HFFc6 (cell line): ENCODE measurements at places on chromosomes 16 and 17. TPM values are rescaled to one million over a fixed set of nuclear protein-coding genes. Genes with fewer than 3 reads are reported as not detected.
A peak's percentile ranks its signal among the peaks of the same experiment; 100 is the strongest.

DNA sequence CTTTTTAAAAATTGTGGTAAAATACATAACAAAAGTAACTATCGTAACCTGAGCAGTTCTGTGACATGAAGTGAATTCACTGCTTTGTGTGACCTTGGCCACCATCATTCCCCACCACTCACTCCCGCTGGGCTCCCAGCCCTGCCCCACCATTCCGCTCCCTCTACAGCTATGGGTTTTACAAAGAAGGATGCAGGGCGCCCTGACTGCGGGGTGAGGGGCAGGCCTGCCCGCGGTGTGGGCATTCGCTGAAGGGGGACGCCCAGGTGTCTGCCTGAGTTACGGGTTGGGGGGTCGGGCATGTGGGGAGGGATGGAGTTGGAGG is at the start of gene CEMP1:
Gene CEMP1 (minus strand): TSS at position 38 of the 325 bp plus-strand sequence. CDS start 335 bp downstream, outside the sequence.
- H3K4me3 ChIP-seq: peak within 1 kb of the TSS; percentile 89
- peaks cover 6% of the 10 kb centered on the region for H3K36me3 ChIP-seq
- peaks cover 40% of the 10 kb centered on the region for H3K4me1 ChIP-seq
- peak within 1 kb of the TSS; percentile 93 for H3K27ac ChIP-seq
- peaks cover 6% of the 10 kb centered on the region for H3K27me3 ChIP-seq
- DNase-seq: no peak

DNA sequence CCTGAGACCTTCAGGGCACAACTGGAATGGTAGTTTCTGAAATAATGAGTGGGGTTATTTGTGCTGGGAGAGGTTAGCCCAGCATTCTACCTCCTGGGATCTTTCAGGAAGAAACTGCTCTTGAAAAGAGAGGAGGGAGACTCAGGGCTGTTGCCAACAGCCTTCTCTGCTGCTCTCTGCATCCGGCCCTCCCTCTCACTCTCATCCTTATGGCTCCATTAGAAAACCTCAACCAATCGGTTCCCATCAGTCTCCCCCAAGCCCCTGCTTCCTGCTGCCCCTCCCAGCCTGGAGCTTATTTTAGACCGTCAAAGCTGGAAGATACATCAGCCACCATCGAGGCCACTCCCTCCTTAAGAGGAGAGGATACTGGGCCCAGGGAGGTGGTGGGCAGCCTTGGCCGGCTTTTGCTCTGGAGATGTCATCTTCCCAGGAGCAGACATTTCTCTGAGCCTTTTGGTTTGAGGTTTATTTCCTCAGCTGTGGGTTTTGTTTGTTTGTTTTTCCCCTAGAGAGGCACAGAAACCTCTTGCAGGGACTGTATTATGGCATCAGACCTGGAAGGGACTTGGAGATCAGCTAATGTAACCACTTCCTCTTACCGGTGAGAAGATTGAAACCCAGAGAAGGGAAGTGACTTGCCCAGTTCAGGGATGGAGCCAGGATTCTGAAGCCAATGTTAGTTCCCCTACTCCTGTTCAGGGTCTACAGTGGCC is 2.7 kb downstream of the MPRIP start:
- peaks cover 22% of the 10 kb centered on the region for H3K36me3 ChIP-seq
- H3K4me1 ChIP-seq: peaks cover 63% of the 10 kb centered on the region
- peak overlapping the region; percentile 96 for H3K27ac ChIP-seq
- no peaks in the 10 kb centered on the region for H3K27me3 ChIP-seq

GRCh38 chr17:2064980-2065785 is 10.3 kb downstream of the HIC1 start:
- H3K36me3 ChIP-seq: peaks cover 44% of the 10 kb centered on the region
- peaks cover 100% of the 10 kb centered on the region for H3K4me1 ChIP-seq
- H3K4me3 ChIP-seq: peak overlapping the region; percentile 49
- DNase-seq: peak; percentile 72

- DNase-seq: peak; percentile 42
- H3K36me3 ChIP-seq: peaks cover 49% of the 10 kb centered on the region
- peaks cover 44% of the 10 kb centered on the region for H3K27me3 ChIP-seq
- H3K4me1 ChIP-seq: peaks cover 37% of the 10 kb centered on the region
- H3K4me3 ChIP-seq: peak overlapping the region; percentile 94
- H3K27ac ChIP-seq: peak overlapping the region; percentile 90
These were observed 1.6 kb downstream of the NDUFB10 start for GRCh38 chr16:1960665-1961630.

DNA sequence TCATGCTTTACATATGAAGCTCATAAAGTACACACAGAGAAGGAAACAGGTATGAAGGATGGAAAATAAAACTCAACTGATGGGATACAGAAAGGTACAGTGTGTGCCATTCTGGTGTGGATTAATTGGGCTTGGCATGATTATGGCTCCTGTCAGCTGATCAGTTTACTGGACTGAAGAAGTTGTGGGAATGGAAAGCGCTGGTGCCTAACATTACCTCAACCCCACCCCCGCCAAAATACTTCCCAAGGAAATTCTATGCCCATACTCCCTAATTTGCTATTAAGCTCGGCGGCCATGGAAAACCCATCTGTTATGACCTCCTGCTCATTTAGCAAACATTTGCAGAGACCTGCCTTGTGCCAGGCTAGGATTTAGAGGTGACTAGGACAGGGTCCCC is 16.6 kb upstream of the PMFBP1 start:
- H3K36me3 ChIP-seq: peaks cover 16% of the 10 kb centered on the region
- H3K27me3 ChIP-seq: peaks cover 2% of the 10 kb centered on the region; the same call in 1 of the 2 replicates
- peaks cover 18% of the 10 kb centered on the region for H3K4me1 ChIP-seq
- no peak overlapping the region for H3K4me3 ChIP-seq

DNA sequence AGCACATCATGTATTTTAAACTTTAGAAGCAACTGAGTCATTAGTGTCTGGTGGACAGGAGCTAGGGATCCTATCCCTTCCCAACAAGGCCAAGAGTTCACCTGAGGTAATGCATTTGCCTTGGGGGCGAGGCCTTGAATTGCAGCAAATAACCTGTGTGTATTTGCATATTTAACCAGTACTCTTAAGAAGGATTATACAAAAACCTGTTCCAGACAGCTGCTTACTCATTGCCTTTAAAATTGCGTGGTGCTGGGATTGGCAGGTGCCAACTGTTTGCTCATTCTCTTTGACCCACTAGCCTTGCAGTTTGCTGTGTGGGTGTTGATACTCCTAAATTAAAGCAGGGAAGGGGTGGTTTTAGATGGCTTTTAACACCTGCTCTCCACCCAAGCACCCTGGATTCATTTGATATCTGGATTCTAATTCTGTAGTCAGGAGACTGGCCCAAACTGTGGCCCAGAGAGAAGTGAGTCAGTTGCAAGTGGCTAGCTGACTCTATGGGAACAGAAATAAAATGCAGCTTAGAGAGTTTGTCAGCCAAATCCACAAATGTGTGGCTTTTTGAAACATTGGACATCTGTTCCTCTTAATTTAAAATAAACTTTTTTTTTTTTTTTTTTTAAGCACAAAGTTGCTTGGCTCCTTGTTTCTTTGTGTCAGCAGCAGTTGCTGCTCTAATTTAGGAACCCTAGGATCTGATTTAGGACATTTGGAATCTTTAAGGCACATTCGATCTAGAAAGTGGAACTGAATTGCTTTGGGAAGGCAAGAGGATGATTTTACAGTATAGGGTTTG is 46.9 kb downstream of the TUBD1 start:
- H3K27ac ChIP-seq: peak overlapping the region; percentile 99
- peak; percentile 65 for DNase-seq
- H3K4me3 ChIP-seq: peak overlapping the region; percentile 64
- peaks cover 16% of the 10 kb centered on the region for H3K36me3 ChIP-seq
- H3K27me3 ChIP-seq: peaks cover 52% of the 10 kb centered on the region

- H3K27ac ChIP-seq: no peak overlapping the region
- no peaks in the 10 kb centered on the region for H3K27me3 ChIP-seq
- H3K36me3 ChIP-seq: no peaks in the 10 kb centered on the region
- no peak overlapping the region for H3K4me3 ChIP-seq
- peaks cover 15% of the 10 kb centered on the region; the same call in 1 of the 2 replicates for H3K4me1 ChIP-seq
- DNase-seq: no peak
These were observed 493.7 kb upstream of the ERCC4 start for GRCh38 chr16:13426269-13426668.

DNA sequence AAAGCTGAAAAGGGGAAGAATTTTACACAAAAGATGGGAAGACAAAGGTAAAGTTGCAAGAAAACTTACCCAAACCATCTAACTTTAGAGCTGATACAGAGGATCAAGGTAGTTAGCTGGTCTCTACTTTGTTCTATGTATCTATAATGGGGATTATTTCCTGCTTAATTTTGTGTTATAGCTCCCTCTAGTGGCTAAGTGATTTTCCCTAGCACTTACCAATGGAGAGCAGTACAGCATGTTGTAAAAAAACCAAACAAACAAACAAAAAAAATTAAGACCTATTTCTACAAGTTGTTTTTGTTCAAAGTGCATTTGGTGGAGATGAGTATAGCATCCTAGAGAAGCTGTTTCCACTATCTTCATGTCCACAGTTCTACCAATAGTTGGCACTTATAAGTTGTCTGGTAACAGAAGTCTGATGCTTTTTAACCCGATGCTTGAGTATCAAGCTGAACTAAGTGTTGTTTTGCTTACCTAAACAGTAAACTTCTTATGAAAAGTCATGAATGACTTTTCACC is 7.5 kb downstream of the SRSF1 start:
- peak overlapping the region; percentile 73 for H3K27ac ChIP-seq
- peaks cover under 1% of the 10 kb centered on the region for H3K27me3 ChIP-seq
- no peak overlapping the region for H3K4me3 ChIP-seq
- peak; percentile 76 for DNase-seq
- peaks cover 65% of the 10 kb centered on the region for H3K4me1 ChIP-seq
- H3K36me3 ChIP-seq: peaks cover 62% of the 10 kb centered on the region

- no peaks in the 10 kb centered on the region for H3K36me3 ChIP-seq
- peaks cover 4% of the 10 kb centered on the region for H3K27me3 ChIP-seq
- peak; percentile 38 for DNase-seq
- H3K4me1 ChIP-seq: no peaks in the 10 kb centered on the region
These were observed 160.1 kb downstream of the MAP2K4 start for GRCh38 chr17:12180644-12181261.

DNA sequence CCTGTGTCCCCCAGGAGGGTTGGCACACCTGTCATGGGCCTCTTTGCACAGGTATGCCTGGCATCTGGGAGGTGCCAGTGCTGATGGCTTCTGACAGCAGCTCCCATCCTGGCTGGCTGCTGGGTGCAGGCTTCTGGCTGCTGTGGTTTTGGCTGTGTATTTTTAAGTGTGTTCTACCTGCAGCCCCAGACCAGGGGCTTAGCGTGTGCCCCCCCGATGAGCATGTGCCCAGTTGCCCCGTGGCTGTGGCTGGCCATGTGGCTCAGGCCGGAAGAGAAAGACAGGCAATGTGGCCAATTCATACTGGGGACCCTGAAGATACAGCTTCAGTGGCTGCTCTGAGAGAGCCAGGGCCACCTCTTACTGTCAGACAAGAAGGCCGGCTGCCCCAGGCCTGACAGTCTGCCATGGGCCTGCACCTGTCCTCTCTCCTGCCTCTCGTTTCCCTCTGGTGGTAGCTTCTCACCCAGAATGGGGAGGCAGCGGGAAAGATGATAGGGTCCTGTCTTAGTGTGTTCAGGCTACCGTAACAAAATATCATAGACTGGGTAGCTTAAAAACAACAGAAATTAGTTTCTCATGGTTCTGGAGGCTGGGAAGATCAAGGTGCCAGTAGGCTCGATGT is 37.6 kb upstream of the LGALS9 start:
- H3K4me1 ChIP-seq: no peaks in the 10 kb centered on the region
- H3K27me3 ChIP-seq: peaks cover 3% of the 10 kb centered on the region
- no peak for DNase-seq

DNA sequence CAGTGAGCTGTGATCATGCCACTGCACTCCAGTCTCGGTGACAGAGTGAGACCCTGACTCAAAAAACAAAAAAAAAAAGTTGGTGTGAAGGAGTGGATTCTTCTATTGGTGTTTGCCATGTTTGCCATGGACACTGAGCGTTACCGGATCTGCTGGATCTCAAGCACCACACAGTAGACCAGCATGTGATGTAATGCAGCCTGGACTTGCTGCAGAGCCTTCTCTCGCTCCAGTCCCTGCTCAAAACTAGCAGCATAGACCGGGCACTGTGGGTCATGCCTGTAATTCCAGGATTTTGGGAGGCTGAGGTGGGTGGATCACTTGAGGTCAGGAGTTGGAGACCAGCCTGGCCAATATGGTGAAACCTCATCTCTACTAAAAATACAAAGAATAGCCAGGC is 50.4 kb downstream of the BCL7C start:
- DNase-seq: no peak
- H3K27me3 ChIP-seq: no peaks in the 10 kb centered on the region; the same call in none of the 2 replicates
- H3K27ac ChIP-seq: no peak overlapping the region
- no peaks in the 10 kb centered on the region for H3K36me3 ChIP-seq

DNA sequence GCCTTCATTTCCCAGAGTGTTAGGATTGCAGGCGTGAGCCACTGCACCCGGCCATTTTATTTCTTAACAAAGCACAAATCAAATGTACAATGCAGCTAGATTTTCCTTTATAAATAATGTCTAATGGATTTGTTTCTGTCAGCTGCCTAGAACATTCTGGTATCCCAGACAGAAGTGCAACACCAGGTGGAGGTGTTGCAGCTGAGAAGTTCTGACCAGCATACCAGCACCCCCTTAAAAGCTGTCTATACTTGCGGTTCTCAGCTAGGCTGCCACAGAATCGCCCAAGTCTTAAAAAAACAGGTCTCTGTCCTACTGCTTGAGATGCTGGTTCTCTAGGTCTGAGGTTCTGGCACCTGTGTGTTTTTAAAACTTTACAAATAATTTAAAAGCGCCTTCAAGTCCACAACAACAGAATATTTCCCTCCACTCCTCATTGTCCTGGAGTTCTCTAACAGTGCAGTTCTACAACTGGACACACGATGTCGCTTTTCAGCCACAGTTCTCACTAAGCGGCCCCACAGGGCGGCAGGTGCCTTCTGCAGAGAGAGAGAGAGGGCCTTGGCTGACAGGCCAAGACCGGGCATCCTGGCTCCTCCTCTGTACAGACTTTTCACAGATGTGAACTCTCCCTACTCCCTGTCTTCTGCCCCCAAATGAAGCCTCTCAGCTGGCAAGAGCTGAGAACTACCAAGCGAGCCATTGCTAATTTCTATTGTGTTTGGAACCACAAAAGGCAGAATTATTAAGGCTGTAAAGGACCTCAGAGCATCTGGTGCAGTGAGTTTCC is 32.6 kb upstream of the MEOX1 start:
- H3K27me3 ChIP-seq: peaks cover 12% of the 10 kb centered on the region
- no peak overlapping the region for H3K4me3 ChIP-seq
- H3K36me3 ChIP-seq: no peaks in the 10 kb centered on the region
- peak; percentile 68 for DNase-seq
- no peak overlapping the region for H3K27ac ChIP-seq

KRT15 gene
- 6.6 to 7.7 TPM (median 7.0 TPM) in 3 replicates for total RNA-seq

KRTAP1-5 gene
- total RNA-seq: 64.5 to 100 TPM (median 85.6 TPM) in 3 replicates

RAB11FIP4 gene
- total RNA-seq: 0.11 to 0.43 TPM (median 0.18 TPM) in 3 replicates

C17orf113 gene
- total RNA-seq: 0.10 to 0.13 TPM (median 0.12 TPM) in 3 replicates

CCL7 gene
- total RNA-seq: not detected in 3 replicates

CDRT15 gene
- total RNA-seq: not detected in 3 replicates

SPAG9 gene
- total RNA-seq: 59.7 and 62.6 TPM in 2 replicates

ADORA2B gene
- total RNA-seq: 0.77 to 1.3 TPM (median 1.2 TPM) in 3 replicates

KRT25 gene
- total RNA-seq: not detected in 3 replicates
